Pancreas (tissue), 10 donors: ENCODE measurements at places on chromosomes 2 and 18. TPM values are rescaled to one million over a fixed set of nuclear protein-coding genes. Genes with fewer than 3 reads are reported as not detected.

- no peak for DNase-seq
Measured at GRCh38 chr2:221673248-221673647, 101.1 kb upstream of the EPHA4 start.

- no peak for DNase-seq
Measured at GRCh38 chr18:12155996-12156395, 62.4 kb downstream of the ANKRD62 start.

GRCh38 chr2:236568068-236568921 is 1.3 kb upstream of the ACKR3 start:
- DNase-seq = peak; percentile 82

- peak; percentile 45 for DNase-seq
Measured at GRCh38 chr2:160109939-160110673, 47.7 kb upstream of the PLA2R1 start.

DNA sequence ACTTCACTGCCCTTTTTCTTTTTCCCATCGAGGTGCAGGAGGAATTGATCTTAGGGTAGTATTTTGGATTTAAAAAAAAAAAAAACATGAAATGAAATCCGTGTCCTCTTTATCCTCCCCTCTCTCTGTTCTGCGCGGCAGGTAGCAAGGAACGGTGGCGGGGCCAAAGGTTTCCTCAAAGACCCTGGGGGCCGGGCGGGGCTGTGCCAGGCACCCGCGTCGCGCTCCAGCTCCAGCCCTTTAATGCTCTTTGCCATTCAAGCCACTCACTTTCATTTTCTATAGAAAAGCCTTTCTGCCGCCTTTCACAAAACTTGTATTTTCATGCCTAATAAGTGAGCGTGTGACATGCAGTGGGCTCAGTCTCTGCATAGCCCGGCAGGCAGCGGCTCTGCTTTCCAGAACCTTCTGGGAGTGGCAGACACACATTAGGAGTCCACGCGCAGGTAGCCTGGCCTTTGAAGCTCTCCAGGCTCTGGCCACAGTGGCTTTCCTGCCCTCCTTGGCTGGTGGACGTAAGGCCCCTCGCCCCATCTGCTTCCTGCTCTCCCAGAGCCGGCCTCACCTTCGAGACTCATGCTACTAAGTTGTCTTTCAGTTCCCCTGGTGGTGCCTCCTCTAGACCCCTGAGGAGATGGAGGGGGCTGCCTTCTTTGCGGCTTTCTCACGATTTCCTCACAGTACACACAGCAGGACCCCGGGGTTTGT is 41.7 kb downstream of the AGAP1 start:
- no peak for DNase-seq

GRCh38 chr2:100767810-100768806 is 51.8 kb upstream of the NPAS2 start:
- DNase-seq = no peak

DNA sequence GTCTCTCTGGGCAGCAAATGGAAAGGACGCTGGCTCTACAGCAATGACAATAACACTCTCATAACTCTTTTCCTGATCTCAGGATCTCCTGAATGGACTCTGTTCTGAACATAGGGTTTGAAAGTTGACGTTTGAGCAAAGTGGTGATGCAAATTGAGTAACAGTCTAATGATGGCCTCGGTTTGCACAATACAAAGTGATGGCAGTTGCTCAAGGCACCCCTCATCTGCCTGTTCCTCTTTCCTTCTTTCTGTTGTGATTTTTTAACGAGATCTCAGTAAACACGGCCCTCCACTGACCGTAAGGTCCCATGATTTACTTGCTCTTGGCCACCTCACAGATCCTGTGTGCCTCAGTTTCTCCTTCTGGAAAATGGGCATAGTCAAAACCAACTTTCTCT is 303.6 kb downstream of the SLC8A1 start:
- no peak for DNase-seq

DNA sequence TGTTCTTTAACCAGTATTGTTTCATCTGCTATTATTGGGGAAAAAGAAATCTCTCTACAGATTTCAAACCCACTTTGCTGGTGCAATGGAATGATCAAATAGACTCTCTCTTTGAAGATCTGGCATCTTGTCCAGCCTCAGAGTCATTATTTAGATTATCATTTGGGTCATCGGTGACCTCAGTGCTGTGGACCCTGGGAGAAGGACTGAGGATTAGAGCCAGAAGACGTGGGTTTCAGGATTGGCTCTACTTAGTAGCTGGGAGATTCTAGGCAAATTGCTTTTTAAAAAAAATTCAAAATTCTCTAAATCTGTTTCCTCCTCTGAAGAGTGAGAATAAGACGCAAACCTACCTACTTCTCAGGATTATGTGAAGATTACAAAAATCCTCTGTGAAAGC is 107.6 kb upstream of the CTAGE1 start:
- no peak for DNase-seq

GRCh38 chr18:66111018-66111417 is 360.2 kb downstream of the CDH7 start:
- no peak for DNase-seq

GRCh38 chr2:118473846-118474540 is 373.5 kb downstream of the EN1 start:
- no peak for DNase-seq

DNA sequence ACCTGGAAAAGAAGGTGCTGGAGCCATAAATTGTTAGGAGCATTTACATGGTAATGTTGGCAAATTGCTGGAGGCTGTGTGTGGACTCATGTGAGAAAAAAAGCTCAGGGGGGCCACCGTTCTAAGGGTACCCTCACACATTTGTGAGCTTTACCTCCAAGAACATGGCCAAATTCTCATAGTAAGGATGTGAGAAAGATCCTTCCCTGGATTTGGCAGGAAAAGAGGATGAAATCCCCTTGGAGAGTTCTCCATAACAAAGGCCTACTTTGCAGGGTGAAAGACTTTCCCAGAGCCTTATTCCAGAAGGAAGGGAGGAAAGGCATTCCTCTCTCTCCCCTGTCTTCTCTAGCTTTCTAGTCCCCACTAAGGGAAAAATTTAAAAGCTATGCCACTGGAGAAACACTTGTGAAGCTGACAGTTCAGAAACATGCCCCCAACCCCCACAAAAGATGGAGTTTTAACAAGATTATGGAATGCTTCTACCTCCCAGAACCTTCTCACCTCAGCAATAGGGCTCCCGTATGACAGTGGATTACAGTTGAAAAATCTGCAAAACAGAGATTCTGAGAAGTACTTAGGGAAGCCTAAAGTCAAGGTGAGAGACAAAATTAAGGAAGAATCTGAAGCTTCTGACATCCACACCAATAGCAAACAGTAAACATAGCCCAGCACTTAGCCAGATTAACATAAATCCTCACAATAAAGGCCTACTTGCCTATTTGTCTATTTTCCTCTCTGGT is 20.2 kb upstream of the ERMN start:
- no peak for DNase-seq

DNA sequence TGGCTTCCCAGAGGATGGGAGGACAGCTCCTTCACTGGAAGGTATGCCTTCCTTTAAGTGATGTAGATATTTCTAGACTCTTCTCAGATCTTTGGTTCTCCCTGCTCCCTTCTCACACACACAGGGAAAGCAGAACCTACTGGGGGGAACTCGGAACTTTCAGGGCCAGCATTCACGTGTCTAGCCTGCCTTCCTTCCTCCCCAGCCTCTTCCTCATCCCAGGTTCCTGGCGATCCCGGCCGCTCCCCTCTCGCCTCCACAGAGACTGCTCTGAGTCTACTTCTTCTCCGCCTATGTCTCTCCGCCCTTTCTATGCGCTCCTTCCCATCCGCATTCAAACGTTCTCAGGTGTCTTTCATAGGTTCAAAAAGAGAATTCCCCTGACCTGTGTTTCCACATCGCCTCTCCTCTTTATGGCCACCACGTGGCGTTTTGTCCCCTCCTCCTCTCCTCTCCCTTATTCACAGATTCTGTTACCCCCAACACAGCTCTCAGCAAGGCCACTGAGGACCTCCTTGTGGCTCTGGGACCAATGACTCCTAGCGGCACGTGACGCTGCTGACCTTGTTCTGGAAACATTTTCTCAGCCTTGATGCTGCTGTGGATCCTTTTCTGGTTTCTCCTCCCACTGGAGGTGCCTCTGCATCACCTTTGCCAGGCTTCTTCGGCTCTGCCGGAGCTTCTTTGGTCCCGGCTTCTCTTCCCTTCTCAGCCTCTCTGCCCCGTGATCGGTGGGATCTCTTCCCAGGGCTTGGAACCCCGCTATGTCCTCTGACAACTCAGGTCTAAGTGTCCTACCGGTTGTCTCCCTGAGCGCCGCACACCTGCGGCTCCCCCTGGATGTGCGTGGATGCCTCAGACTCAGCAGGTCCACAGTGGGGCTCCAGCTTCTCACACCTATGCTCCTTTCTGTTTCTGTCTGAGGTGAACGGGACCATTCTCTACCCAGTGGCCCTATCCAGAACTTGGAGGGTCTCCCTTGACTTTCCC is 77.5 kb downstream of the VAPA start:
- no peak for DNase-seq

GRCh38 chr2:209380293-209380692 is 43.6 kb upstream of the MAP2 start:
- DNase-seq = no peak

DNA sequence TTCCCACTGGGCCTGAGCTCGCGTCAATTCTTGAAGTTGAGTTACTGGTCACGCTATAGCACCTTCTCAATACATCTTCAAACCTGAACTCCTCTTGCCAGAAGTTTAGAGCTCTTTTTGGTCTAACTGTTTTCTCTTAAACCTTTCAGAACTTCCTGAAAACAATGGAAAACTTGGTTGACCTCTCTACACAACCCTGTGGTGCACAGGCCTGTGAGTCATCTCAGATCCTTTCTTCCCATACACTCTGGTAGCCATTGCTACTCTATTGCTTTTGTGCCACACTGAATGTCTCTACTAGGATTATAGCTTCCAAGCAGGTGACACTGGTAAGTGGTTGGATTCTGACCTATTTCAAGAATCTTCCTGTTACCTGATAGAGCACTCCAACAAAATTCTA is 321.5 kb upstream of the FSIP2 start:
- no peak for DNase-seq

- DNase-seq = peak; percentile 32
Measured at GRCh38 chr2:96642564-96643360, at the start of gene FER1L5. Gene FER1L5, plus strand, starts transcription at chr2:96642764. Its CDS starts 73 bp downstream, at chr2:96642837.

- no peak for DNase-seq
Measured at GRCh38 chr2:128742467-128742866, 423.8 kb upstream of the HS6ST1 start.

DNA sequence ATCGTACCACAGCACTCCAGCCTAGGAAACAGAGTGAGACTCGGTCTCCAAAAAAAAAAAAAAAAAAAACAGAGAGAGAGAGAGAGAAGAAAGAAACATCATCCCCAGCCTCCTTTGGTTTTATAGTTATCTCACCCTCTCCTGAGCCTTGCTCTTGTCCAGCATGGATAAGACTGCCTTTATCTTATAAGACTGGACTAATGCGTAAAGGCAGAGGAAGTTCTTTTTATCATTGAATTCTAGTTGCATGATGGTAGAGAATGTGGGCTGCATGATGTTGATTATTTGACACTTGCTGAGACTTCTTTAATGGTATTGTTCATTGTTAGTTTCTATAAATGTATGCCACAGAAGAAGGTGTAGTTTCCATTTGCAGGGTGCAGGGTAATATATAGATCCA is 124.4 kb downstream of the ZBTB7C start:
- DNase-seq = no peak

DNA sequence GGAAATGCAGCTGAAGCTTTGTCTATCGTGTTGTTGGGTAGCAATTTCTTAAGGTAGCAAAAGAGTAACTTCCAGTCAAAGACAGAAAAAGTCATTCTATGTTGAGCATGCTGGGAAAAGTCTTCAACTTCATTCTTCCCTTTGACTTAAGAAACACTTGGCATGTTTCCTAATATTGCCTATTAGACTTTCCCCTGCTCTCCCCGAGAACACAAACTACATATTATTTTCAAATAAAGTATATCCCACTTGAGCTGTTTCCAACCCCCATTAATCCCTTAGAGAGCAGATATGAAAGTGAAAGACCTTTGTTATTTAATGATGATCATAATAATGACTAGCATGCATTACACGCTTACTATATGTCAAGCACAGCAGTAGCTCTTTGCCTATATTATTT is 136.0 kb upstream of the SPOPL start:
- DNase-seq = no peak

GRCh38 chr18:70256994-70257393 is 31.9 kb upstream of the SOCS6 start:
- no peak for DNase-seq

DNA sequence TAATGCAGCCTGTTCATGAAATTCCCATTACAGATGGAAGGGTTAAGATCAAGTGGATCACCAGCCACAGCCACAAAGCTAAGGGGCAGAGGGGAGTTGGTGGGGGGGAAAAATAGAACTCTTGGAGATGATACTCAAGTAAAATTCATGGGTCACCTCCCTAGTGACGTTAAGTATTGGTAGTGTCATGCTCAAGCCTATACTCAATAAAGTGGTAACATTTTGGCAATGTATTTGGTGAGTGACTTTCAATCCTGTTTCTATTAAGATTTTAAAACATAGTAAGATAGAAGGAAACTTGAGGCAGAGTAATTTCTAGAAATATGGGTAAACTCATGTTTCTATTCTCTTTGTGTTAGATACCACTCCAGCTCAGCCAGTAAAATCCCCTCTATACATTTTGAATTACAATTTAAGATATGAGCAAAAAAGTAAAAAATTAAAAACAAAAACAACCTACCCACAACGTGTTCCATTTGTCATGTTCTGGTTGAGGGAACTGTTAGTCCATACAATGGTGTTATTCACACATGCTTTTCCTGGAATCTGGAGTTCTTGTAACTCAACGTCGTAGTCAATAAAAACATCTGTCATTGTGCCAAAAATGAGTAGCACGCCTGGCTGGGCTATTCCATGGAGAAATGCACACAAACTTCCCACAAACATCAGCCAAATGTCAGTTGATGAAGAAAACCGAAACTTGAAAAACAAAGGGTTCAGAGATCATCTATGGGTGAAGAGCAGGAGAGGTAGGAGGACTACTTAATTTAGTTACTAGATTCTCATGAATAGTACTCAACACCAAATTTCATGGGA is 18.1 kb downstream of the ABCB11 start:
- no peak for DNase-seq

- no peak for DNase-seq
Measured at GRCh38 chr18:42078711-42079110, 123.7 kb downstream of the PIK3C3 start.

GRCh38 chr2:73984922-73985307 is 205 bp downstream of the TET3 start:
- DNase-seq = peak; percentile 85

DNA sequence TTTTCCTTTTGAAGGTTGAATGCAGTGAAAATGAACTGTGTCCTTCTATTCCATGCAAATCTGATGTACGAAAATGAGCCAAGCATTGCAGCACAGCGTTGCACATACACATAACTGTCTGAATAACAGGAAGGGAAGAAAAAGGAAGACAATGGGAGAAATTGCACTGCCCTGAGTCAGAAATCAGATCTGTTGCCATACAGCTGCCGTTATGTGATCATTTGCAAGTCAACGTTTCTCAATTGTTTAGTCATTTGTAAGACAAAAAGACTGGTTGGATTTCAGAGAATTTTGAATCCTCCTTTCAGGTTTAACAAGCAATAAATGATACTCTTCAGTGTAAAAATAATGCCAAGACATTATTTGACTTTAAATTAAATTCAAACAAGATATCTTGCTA is 284.1 kb downstream of the DSEL start:
- no peak for DNase-seq

GRCh38 chr2:226702376-226702775 is 97.2 kb downstream of the IRS1 start:
- no peak for DNase-seq

The SLC4A5 gene
- total RNA-seq = 1.5 TPM

The SCTR gene
- total RNA-seq = 77.8 TPM

The CHRND gene
- not detected for total RNA-seq

The PIEZO2 gene
- 2.7 TPM for total RNA-seq

The C2orf81 gene
- 1.2 TPM for total RNA-seq

The IGFBP2 gene
- total RNA-seq = 98.0 TPM

The ST6GAL2 gene
- total RNA-seq = not detected

The HOXD4 gene
- 0.31 TPM for total RNA-seq

The SKA1 gene
- 0.83 TPM for total RNA-seq
